Cardiac ventricle fibroblast (primary cell): ENCODE measurements at places on chromosomes 2 and 18. TPM values are rescaled to one million over a fixed set of nuclear protein-coding genes. Genes with fewer than 3 reads are reported as not detected.

The SMYD1 gene
- total RNA-seq, result not detected in 2 replicates

The CFAP53 gene
- total RNA-seq, result 0.62 and 0.78 TPM in 2 replicates

The FOXI3 gene
- not detected in 2 replicates for total RNA-seq

The ERICH2 gene
- not detected in 2 replicates for total RNA-seq

The COLEC11 gene
- 8.2 and 13.2 TPM in 2 replicates for total RNA-seq

The C2orf66 gene
- total RNA-seq, result 0.20 and 0.56 TPM in 2 replicates

The TXNL1 gene
- 61.5 and 65.4 TPM in 2 replicates for total RNA-seq
